Liver (tissue), 10 donors: ENCODE measurements at places on chromosomes 3 and 15. TPM values are rescaled to one million over a fixed set of nuclear protein-coding genes. Genes with fewer than 3 reads are reported as not detected.

GRCh38 chr3:64079369-64080150, 56.3 kb upstream of the PSMD6 start:
- no peak for DNase-seq

DYNC1LI1 gene
- 21.1 TPM for total RNA-seq

DNA sequence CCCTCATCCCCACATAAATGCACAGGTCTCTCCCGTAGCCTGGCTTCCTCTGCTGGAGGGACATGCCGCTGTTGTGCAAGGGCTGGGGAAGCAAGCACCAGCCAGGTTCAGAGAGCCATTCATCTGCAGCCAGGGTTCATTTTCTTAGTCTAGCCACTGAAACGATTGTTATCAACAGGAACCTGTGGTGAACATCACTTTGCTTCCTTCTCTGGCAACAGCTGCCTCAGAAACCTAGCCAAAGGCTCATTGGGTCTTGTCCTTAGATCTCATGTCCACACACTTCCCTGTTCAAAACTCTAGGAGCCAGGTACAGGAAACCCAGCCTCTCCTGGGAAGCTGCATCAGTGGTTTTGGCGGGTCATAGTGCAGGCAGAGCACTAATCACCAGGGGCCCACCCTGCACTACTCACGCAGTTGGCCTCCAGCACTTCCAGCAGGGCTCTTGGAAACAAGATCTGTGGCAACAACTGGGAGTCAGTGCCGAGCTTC, 47.0 kb downstream of the OXNAD1 start:
- no peak for DNase-seq

- no peak for DNase-seq
Observed at GRCh38 chr3:155370764-155371503, 77.5 kb upstream of the STRIT1 start.

DNA sequence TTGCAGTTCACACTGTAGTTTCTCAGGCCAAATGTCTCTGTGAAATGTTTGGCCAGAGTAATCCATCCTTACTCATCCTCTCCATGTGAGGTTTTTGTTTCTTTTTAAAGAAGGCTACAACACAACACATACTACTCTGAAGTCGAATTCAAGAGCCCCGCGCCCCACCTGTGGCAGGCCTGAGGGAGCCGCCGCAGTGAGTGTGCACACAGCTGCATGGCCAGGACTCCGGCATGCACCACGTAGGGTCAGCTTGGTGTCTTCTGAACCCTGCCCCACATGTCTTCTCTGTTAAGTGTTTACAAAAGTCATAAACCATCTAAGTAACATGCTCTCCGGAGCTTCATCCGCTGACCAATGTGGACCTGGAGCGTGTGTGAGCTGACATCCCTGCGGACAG, 58.7 kb downstream of the PGPEP1L start:
- no peak for DNase-seq

DNA sequence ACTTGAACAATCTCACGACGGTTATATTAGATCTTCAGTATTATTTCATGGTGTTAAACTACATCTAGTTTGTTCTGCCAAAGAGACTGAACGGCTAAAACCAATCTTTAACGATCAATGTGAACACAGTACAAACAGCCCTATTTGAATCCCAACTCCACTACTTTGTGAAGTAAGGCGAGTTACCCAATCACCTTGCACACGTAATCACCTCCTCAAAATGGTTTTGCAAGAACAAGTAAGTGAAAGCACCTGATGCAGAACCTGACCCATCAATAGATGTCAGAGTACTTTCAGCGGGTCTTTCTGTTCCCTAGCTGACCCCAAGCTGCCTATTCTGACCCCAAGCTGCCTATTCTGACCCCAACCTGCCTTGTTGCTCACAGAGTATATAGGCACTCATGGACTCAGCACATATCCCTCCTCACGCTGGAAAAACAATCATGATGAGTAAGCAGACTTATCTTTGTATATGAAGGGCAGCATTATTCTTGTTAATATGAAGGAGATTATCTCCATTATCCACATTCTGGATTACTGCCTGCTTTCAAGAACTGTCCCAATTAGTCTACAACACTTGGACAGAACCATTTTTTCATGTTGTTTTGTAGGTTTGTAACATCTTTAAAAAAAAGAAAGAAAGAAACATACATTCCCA, 3.7 kb downstream of the KPNA1 start:
- peak; percentile 38 for DNase-seq

LMOD3 gene
- total RNA-seq = not detected

PIK3R4 gene
- 24.8 TPM for total RNA-seq

DNA sequence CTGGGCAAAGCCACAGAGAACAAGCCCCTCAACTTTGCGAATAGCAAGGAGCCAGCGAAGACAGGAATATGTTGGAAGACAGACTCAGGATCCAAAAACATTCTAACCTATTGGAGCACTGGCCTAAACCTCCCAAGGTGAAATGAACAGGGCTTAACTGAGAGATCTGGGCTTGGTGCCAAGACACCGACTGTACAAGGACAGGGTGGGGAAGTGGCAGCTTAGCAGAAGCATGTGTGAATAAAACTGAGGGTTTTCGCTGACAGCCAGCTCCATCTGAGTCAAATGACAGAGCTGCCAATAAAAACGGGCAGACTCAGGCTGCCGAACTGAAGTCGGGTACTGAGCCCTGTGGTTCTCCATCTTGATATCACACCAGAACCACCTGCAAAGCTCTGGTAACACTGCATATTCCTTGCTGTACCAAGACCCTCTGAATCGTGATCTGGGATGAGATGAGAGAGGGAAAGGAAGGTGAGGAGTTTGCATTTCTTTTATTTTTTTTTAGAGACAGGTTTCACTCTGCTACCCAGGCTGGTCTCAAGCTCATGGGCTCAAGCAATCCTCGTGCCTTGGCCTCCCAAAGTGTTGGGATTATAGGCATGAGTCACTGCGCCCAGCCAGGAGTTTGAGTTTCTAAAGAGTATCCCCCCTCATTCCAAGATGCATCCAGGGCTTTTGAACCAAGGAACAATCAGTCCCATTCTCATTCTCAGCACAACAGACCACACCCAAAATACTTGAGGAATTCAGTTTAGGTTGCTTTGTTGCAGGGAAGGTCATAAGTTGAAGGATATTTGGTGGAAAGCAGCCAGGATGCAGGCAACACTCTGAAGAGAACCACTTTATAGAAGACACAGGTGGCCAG, 6.0 kb upstream of the PLCB2 start:
- no peak for DNase-seq

GRCh38 chr15:62739082-62739481, 303.5 kb upstream of the TPM1 start:
- DNase-seq = no peak

TNNC1 gene
- total RNA-seq = 0.28 TPM

DNA sequence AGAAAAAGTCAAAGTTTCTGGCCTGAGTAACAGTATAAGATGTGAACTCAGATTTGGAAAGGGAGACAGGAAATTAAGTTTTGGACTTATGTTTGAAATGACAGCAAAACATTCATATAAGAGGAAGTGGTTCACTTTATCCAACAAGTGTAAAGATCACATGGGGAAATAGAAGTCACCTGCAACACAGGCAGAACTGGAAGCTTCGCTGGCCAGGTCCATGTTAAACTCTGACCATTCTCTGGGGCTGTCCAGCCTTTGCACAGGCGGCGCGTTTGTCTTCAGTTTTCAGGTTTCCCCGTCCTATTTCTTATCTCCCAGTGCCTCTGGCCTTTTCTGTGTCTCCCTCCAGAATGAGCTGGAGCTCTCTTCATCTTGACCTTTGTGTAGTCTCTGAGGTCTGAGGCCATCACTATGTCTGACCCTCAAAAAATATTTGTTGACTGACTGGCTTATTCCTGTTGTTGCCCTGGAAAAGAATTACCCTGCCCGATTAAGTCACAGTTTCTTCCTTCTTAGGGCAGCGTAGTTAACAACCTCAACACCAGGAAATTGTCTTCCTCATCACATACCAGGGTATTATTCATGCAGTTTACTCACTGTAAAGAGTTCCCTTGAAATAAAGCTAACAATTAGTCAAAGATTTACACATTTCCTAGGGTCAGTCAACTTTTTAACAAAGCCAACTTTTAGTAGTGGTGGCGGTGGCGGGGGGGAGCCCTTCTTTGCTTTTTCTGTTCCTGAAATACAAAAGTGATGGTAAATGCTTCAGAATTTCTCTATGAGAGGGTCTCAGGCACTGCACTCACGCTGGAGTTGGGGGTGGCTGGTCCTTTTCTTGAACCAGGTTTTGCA, 959 bp upstream of the RASA2 start:
- DNase-seq = no peak

DNA sequence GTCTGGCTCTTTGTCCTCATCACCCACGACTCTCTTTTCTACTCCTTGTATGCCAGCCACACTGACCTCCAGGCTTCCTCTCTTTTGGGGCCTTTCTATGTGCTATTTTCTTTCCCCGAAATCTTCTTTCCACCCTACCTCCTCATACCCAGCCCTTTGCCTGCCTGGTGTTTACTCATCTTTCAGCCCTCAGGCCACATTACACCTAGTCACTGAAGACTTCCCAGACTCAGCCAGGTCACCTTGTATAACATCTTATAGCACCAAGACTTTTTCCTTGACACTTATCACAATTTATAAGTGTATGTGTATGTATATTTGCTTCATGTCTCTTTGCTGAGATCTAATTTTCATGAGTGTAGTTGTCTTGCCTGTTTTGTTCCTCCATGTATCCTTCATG, 396.4 kb downstream of the NLGN1 start:
- DNase-seq = no peak

- DNase-seq = no peak
Observed at GRCh38 chr3:71219744-71220638, 363.5 kb downstream of the FOXP1 start.

DNA sequence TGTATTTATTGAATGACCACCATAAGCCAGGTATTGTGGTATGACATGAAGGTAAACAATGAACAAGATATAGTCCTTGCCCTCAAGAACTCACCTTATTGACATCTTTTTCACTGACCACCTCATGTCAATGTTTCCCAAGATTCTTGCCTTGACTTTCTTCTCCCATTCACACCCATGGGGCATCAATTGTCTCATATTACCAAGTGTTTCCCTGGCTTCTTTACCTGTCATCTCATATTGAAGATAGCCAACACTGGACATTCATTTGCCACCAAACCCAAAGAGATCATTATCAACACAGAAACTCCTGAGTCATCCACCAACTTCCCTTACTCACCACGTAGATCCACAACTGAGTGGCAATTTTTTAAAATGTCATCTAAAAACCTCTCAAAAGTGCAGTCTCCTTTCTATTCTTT, 2.2 kb downstream of the EFHB start:
- DNase-seq = no peak

CHRNA7 gene
- not detected for total RNA-seq

DNA sequence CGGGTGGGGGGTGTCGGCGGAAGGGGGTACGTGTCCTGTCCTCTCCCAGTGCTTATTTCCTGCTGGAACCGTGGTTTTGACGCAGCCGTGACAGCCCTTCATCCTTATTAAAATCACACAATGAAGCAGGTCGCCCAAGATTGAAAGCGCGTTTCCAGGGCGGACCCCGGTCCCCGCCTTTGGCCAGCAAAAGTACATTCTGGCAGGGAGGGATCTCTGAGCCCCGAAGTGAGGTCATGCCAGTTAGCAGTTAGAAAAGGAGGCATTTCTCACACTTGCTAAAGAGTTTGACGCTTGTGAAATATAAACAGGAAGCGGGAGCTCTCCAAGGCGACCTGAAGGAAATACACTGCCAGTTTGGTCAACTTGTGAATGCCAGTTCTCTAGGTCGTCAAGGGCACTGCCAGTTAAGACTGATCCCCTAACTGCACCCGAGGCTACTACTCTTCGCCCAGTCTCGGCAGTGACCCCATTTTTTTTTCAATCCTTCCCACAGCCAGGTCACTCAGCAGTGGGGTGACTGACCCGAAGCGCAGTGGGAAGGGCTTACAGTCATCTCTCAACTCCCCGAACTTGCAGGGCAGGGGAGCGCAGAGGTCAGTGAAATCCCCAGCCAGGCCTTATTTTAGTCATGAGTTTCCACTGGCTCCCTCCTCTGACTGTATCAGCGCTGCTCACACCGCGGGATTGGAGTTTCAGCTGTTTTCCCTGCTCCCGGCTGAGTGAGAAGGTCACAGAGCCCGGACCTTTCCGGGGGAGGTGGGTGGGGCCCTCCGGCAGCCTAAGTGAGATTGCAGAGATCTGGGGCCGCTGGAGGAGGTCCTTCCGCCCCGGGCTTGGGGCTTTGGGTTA, 2.0 kb upstream of the BHLHE40 start:
- DNase-seq = peak; percentile 68

PRC1 gene
- total RNA-seq = 128 TPM

GOLGA6L9 gene
- 0.89 TPM for total RNA-seq

PTPRG gene
- total RNA-seq = 35.6 TPM

GRCh38 chr3:29301332-29302019, 20.6 kb downstream of the RBMS3 start:
- DNase-seq = no peak

DNA sequence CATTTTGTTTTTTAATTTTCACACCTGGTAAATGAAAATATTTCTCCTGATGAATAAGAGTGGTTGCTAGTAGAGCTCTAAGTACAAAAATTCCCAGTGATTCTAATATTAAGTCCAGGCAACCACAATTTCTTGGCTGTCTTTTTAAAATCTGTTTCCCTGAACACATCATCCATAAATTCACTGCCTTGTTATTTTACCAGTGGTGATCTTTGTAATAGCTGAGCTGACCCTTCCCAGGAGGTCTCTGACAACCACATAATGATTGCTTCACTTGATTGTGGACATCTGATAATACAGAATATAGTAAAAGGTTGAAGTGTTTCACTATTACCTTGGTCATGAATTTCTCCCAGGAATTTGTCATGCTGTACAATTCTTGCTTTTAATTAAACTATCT, 13.9 kb upstream of the TOP2B start:
- no peak for DNase-seq

DNA sequence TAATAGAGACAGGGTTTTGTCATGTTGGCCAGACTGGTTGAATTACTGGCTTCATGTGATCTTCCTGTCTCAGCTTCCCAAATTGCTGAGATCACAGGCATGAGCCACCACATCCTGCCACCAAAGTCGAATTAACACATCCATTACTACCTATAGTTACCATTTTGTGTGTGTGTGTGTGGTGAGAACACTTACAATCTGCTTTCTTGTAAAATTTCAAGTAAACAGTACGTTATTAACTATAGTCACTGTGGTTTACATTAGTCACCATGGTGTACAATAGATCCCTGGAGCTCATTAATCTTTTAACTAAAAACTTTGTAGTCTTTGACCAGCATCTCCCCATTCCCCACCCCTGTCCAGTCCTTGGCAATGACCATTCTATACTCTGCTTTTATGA, 270.0 kb downstream of the NAALADL2 start:
- DNase-seq = no peak

DNA sequence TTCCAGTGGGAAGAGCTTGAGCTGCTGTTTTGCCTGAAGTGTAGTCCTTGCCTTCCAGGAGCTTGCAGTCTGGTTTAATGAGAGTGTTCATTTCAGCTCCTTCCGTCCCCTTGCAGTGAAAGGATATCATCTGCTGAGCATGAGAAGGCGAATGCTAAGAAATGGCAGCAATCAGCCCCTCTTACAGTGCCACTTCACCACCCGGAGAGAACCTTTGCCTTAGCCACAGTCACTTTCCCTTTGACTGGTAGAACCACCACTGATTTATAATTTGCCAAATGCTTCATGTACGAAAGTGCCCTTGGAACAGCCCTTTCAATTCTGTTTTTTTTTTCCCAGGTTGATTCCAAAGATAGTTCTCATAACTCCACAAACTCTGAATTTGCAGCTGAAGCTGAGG, 11.5 kb downstream of the TATDN2 start:
- DNase-seq = no peak

- DNase-seq = no peak
Observed at GRCh38 chr15:66171841-66172240, 81.7 kb downstream of the MEGF11 start.

GRCh38 chr3:157115069-157116006, 44.6 kb downstream of the CCNL1 start:
- DNase-seq = no peak

ALG3 gene
- total RNA-seq = 27.7 TPM

MYO1E gene
- total RNA-seq = 70.9 TPM

- DNase-seq = no peak
Observed at GRCh38 chr3:135907422-135908165, 57.9 kb upstream of the PPP2R3A start.
